ENCODE measurements at places on chromosomes 7 and 10. TPM values are rescaled to one million over a fixed set of nuclear protein-coding genes. Genes with fewer than 3 reads are reported as not detected.

- no peak for DNase-seq
These were observed 90.4 kb upstream of the TNS3 start for GRCh38 chr7:47672271-47672791.

GRCh38 chr7:30163231-30163894, 28.6 kb downstream of the MTURN start:
- DNase-seq, result peak; percentile 70

TET1 gene
- 1.2 TPM for total RNA-seq

CDHR3 gene
- total RNA-seq, result 1.0 TPM

DNA sequence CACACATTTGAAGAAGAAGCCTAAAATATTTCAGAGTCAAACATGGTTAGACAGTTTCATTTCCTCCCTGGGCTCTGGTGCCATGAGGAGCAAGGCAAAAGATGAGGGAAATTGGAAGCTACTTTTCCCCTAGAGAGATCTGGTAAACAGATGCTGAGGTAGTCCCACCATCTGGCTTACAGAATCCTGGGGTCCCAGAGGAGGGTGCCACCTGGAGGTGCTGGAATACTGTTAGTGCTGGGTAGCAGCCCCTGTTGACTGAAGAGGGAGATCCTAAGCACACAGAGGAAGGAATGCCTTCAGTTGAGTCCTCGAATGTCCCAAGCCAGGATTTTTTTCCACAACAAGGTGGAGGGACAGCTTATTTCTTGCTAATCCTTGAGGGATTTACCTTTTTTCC, 160.1 kb downstream of the FZD1 start:
- DNase-seq, result no peak

DNA sequence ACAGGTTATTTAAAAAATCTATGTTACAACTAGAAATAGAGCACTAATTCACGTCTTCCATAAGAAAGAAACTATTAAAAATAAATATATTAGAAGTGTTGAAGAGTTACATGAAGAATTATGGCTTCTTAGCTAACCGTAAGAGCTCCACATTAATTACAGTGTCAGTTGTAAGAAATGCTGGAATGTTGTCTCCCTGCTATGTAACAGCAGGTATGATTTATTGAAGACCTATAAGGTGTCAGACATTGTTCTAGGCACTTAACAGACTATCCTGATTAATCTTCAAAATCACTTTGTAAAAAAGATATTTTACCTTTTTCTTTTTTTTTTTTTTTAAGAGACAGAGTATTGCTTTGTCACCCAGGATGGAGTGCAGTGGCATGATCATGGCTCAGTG, 75.8 kb upstream of the NEBL start:
- DNase-seq, result no peak

DNA sequence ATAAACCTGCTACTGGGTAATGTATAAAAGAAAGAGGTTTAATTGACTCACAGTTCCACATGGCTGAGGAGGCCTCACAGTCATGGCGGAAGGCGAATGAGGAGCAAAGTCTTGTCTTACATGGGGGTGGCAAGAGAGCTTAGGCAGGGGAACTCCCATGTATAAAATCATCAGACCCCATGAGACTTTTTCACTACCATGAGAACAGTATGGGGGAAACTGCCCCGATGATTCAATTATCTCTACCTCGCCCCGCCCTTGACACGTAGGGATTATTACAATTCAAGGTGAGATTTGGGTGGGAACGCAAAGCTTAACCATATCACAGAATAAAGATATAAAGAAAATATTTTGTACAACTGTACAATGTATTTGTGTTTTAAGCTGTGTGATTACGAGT, 39.4 kb upstream of the PLCE1 start:
- DNase-seq, result no peak

DNA sequence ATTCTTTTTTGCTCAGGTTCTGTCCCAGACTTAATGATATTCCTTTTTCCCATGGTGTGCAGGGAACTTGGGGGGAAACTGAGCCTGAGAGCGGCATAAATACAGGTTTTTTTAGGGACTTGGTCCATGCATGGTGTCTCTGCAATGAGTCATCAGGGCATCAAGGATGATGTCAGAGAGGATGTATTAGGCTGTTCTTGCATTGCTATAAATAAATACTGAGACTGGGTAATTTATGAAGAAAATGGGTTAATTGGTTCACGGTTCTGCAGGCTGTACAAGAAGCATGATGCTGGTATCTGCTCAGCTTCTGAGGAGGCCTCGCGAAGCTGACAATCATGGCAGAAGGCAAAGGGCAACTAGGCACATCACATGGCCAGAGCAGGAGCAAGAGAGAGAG, 185.4 kb downstream of the RAB11FIP2 start:
- DNase-seq, result no peak

CAV2 gene
- total RNA-seq, result not detected

Data from activated CD4-positive, alpha-beta T cell treated with anti-CD3 and anti-CD28 coated beads, Interleukin-2, amount 10 ng/mL, durations not matched to agents 24 days and 14 days (primary cell).